ENCODE measurements at places on chromosomes 11 and 22.

DNA sequence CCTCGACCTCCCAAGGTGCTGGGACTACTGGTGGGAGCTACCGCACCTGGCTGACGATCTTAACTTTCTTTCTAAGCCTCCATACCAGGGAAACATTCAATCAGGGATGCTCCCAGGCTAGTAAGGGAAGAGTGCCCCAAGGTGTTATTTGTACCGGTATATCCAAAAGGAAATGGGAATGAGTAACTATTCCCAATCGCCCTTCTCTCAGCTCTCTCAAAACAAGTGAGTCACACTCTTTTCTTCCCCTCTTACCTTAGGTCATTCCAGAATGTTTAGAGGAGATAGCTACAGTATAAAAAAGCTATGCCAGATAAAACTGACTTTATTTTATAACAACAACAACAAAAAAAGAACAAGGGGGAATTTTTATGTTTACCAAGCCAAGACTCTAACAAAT is 13.7 kb downstream of the DCDC1 start:
- no peak for DNase-seq

- DNase-seq: no peak
These were observed 66.4 kb upstream of the OR4B1 start for GRCh38 chr11:48150213-48150612.

DNA sequence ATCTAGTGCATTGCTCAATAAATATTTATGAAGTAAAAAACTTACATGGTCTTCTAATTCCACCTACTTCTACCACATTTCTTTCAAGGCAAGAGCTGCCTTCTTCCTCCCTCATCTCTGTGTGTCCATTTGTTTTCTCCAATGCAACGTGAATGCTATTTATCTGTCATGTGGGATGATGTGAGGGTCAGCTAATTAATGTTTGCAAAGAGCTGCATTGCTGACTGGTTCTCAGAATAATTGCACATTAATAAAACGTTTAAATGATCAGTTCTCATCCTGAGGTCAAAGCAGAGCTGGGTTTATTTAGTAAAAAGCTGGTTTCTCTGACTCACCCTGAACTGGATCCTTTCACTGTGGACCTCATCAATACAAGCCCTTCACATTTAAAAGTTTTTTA is 8.7 kb downstream of the TENM4 start:
- no peak for DNase-seq

DNA sequence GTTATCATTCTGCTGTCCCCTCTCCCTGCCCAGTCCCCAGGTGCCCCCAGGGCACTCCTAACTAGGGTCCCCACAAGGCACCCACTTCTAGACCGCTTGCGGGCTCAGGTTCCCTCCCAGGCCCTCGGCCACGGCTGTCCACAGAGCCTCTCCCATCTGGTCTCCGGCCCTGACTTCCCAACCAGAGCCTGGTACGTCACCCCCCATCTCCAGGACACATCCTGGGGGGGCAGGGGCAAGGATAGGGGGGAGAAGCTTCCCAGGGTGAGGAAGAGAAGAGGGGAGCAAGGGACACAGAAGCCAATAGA is 457 bp downstream of the SSTR3 start:
- DNase-seq: no peak

DNA sequence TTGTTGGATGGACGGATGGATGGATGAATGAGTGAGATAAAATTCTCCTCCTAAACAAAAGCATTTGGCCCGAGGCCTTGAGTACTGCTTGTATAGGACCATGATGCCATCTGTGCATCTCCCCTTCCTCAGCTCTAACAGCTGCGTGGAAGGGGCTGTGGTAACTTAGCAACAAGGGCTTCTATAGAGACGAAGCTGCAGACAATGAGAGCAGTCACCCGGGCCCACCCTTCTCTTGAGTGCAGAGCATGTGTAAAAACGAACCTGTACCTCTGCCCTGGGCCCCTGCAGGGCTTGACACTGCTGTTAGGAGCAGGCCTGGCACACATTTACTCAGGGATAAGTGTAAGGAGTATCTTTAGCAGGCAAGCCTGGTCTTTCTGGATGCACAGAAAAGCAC is 391.5 kb downstream of the CADM1 start:
- no peak for DNase-seq

GRCh38 chr11:69131121-69131566 is 24.6 kb upstream of the SMIM38 start:
- DNase-seq: no peak

DNA sequence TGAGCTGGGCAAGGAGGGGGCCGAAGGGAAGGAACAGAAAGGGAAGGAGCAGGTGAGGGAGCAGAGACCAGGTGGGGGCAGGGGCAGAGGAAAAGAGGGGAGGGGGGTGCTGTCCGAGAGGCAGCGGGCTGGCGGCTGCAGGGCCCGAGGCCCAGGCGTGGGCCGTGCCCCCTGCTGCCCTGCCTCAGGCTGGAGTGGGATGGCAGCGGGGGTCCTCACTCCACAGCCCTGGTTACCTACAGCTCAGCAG is 2.3 kb downstream of the IGF2 start:
- no peak for DNase-seq

DNA sequence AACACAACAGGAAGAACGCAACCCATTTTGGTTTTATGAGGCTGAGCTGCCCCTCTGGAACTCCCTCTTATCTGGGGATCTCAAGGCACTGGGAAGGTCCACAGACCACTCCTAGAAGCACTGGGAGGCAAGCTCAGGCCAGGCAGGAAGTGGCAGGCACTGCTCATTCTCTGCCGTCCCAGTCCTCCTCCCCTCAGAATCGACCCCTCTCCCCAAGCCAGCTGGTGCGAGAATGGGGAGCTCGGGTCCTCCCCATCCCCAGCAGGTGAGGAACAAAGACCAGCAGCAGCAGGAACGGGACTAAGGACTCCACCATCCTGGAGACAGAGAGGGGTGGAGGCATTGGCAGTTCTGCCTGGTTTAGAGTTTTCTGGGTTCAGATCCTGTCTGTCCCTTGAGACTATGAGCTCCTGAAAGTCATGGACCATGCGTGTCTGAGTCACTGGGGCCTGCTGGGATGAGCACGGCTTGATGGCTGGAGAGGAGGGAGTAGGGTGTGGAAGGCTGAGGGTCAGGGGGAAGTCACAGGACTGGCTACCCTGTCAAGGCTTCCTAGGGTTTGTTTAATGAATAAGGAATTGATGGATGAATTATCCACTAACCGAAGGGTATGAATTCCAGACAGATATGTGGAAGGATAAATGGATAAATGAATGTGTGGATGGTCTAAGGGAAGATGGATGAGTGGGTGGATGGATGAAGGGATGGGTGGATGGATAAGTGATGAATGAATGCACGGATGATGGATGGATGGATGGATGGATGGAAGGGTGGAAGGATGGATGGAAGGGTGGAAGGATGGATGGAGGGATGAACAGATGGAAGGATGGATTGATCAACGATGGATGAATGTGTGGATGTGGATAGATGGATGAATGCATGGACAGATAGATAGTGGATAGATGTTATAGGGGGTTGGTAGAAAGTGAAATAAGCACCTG is 6.4 kb downstream of the MYEOV start:
- no peak for DNase-seq

- no peak for DNase-seq
These were observed 3.3 kb upstream of the KLHL22 start for GRCh38 chr22:20498913-20499312.

DNA sequence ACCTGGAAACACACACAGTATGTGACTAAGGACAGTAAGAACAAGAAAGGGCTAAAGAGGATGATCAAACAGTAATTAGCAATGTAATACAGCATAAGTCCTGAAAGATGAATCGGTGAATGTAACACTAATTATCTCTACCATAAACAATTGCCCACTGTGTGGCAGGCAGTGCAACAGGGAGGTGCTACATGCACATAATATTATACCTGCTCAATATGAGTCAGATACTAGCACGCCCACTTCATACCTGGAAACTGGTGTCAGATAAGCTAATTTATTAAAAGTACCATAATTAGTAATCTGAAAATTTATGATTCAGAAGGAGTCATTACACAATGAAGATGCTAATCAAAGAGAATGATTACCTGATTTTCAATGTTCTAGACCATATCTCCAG is 14.9 kb downstream of the CASP12 start:
- DNase-seq: no peak

DNA sequence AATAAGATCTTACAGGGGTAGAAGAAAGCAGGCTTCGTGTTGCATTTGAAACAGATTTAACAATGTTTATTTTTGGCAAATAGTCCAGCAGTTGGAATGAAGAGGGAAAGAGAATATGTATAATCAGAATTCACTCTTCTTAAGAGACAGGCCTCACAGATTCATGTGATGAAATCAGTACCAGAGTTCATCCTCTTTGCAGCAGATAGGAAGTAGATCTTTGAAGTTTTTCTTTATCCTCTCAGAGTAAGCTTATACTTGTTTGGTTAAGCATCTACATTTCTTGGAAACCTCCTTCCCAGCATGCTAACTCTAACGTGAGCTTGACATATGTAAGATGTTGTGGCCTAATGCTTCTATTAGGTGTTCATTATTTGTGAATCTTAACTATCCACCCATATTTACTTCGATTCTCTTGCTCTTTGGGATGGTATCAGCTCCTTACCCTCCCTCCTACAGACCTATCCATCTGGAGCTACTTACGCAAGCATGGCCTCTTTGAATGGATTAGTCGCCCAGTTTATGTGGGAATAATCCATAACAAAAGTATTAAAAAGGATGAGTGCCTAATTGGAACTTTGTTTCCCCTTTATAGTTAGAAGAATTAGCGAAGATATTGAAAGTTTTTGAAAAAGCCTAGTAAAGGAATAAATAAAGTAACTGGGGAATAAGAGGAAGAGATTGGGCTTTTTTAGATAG is 80.1 kb downstream of the PRMT3 start:
- DNase-seq: no peak

GRCh38 chr22:39384750-39385480 is 14.7 kb upstream of the TAB1 start:
- DNase-seq: no peak
